ENCODE measurements at places on chromosomes 2 and 18.

GRCh38 chr2:239882331-239882732 lies 142.8 kb downstream of the NDUFA10 start:
- DNase-seq = peak; percentile 76

- DNase-seq = no peak
Observed at GRCh38 chr2:215826838-215827441, 186.4 kb downstream of the MREG start.

- no peak for DNase-seq
Observed at GRCh38 chr2:62654423-62654791, 51.1 kb upstream of the EHBP1 start.

- DNase-seq = no peak
Observed at GRCh38 chr2:196435189-196435588, 204.3 kb upstream of the CCDC150 start.

- no peak for DNase-seq
Observed at GRCh38 chr2:236826606-236827156, 257.1 kb downstream of the ACKR3 start.

DNA sequence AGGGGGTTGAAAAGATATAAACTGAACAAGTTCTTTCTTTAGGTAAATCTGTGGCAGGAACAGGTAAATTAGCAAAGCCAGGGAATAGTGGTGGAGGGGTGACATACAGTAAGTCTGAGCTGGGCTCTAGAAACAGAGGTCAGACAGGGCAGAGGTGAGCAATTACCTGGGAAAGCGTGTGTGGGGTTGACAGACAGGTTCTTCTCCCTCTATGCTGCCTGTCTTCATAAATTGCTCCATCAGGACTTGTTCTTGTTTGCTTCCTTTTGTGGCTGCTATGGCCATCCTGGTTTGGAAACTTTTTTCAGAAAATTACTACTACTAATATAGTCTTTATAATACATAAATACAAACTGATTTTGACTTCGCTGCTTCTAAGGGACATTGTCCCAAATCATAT lies 3.4 kb upstream of the ANKRD12 start:
- no peak for DNase-seq

- DNase-seq = no peak
Observed at GRCh38 chr18:31792580-31792911, 31.9 kb upstream of the SLC25A52 start.

DNA sequence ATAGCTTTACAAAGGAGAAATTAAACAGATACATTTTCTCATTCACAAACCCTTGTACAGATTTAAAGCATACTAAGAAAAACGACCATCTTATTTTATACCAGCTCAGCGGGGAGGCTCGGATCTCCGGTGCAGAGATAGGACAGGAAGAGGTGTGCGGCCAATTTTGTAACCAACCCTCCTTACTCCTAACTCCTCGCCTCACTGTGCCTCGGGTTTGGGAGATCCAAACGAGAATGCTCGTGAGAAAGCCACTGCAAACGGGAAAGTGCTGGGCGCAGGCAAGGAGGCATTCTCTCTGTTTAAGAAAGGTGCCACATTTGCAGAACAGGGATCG lies 1.2 kb downstream of the KDSR start:
- peak; percentile 26 for DNase-seq

DNA sequence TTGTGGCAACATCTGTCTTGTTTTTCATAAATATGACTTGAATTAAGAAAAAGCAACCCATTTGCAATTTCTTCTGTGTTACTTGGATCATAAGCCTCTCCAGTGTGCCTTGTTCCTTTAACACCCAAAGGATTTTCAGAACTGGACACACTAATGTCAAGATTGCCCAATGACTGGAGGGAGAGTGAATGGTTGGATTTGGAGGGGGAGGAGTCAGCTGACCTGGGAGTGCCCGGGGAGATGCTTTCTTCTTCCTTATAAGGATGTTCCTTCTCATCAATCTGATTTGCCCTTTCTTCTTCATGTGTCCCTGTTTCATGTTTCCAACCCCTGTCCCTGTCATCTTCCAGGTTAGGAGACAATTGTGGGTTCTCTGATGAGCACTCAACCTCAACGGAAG lies 48.8 kb downstream of the ALPK2 start:
- DNase-seq = no peak

DNA sequence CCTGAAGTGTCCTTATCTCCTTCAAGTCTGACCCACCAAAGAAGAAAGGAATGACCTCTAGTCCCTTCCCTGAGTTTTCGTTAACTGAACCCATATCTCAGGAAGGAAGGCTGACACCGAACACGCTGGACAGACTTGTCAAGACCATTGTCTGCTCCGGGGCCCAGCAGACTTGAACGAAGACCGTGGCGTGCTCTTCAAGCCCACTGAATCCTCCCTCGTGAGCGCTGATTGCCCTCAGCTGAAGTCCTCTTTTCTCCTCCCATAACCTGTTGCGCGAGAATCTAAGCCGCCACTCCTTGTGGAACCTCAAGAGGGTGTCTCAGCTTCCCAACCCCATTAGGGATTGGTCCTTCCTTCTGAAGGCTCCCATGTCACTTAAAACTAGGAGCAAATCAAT lies 634 bp upstream of the CNDP1 start:
- DNase-seq = no peak

GRCh38 chr2:237291138-237291792 lies 122.7 kb downstream of the COL6A3 start:
- peak; percentile 99 for DNase-seq

- DNase-seq = peak; percentile 44
Observed at GRCh38 chr2:161135951-161136593, 24.2 kb upstream of the TANK start.

GRCh38 chr2:118982039-118982438 lies 40.0 kb downstream of the MARCO start:
- DNase-seq = no peak

DNA sequence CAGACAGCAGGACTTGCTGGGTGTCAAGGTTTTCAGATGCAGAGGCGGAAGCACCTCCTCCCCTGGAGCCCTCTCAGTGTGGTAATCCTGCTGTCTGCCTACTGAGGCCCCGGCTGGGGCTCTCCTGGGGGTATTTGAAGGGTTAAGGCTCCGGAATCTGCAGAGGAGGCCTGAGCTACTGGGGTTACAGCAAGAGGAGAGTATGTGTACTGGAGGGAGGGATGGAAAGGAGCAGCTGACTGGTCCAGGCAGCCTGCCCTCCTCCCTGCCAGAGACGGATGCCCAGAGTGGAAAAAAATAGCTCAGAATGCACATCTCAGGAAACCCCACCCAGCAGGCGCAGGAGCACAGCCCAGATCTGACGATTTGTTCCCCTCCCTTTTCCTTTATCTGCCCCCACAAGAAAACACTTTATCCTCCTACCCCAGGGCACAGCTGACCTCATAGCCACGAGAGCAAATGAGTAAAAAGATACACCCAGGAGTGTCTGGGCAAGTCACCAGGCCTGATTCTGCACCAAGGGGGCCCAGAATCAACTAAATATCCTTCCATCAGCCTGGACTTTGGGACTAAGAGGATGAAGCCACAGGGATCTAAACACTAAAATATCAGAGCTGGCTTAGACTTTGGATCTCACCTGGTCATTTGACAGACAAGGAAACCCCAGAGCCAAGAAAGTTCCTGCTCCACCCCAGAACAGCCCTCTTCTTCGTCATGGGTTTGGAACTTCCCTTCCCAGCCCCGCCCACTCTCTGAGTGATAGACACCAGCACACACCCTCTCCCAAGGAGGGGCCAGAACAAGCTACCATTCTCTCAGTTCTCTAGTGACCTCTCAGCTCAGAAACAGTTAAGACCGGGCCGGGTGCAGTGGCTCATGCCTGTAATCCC lies 5.5 kb downstream of the TMBIM1 start:
- peak; percentile 98 for DNase-seq

DNA sequence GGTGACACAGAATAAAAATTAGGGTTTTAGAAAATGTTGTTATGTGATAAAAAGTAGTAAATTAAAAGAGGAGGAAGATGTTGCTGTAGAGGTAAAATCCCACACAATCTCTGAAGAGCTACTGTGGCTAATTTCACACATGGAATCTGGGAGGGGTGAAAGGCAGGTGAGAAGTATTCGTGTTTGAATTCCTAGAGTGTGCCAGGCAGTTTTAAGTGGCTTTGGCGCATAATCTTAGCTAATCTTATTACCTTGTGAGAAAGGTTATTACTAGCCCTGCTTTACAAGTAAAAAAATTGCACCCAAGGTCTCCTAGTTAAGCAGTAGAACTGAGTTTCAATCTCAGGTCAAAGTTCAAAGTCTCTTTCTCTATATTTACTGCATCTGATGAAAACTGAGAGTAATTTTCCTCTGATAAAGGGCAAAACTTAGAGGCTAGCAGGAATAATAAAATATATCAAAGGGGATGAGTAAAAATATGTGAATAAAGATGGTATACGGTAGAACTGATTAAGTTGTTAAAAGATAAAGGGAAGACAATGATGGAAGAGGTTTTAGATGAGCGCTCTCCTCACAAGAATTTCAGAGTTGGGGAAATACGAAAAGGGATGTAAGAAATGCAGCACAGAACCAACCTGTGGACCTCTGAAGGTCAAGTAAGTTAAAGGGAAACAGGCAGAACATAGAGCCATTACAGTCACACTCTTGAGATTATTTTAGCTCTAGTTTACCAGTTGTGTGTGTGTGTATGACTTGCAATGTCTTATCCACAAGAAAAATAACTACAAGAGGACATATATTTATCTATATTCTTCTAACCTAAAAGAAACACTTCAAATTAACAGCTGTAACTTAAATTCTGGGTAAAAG lies 34.8 kb downstream of the GAREM1 start:
- DNase-seq = no peak

DNA sequence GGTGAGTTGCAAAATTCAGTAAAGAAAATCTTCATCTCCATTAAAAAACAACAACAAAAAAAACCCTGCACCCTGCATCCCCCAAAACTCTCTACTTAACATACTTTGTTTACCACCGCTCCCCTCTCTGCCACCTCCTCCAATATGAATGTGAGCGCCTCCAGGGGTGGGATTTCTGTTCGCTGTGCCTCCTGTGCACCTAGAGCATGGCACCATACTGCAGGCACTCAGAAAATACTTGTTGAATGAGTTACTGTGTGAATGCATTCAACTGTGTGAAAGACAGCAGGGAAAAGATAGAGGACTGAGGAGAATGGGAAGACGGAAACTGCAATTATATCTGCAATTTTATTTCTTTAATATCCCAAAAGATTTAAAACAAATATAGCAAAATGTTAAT lies 4.5 kb downstream of the CEBPZ start:
- DNase-seq = no peak

DNA sequence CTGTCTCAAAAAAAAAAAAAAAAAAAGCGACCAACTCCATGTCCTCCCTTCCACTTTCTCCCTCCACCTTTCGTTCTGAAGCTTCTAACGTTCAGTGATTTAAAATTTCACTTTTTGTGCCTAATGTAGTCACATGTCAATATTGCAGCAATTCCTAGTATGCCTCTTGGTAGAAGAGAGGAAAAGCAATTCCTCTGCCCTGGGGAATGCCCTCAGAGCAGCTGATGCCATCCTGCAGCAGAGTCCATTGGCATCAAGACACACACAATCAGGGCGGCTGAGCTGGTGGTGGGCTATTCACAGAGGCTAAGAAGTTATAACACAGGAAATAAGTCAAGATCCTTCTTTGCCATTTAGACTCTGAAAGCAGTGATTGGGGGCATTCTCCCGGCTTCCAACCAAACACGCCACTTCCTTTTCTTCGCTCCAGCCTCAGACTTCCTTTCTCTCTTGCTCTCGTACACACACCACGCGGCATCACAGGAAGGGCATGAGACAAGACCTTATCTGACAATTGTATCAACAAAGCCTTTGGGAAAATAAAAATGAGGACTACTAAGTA lies 71.9 kb downstream of the MOGAT1 start:
- no peak for DNase-seq
